ENCODE measurements at places on chromosomes 5 and 9.

- DNase-seq = peak; percentile 19
Observed at GRCh38 chr5:168987543-168988300, 313.2 kb downstream of the SLIT3 start.

DNA sequence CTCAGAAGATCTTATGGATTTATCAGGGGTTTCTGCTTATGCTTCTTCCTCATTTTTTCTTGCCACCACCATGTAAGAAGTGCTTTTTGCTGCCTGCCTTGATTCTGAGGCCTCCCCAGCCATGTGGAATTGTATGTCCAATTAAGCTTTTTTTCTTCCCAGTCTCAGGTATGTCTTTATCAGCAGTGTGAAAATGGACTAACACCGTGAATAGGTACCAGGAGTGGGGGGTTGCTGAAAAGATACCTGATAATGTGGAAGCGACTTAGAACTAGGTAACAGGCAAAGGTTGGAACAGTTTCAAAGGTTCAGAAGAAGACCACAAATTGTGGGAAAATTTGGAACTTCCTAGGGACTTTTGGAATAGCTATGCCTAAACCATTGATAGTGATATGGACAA is 1222.5 kb upstream of the NUDT12 start:
- no peak for DNase-seq

- no peak for DNase-seq
Observed at GRCh38 chr5:73739650-73740049, 113.7 kb downstream of the ARHGEF28 start.

DNA sequence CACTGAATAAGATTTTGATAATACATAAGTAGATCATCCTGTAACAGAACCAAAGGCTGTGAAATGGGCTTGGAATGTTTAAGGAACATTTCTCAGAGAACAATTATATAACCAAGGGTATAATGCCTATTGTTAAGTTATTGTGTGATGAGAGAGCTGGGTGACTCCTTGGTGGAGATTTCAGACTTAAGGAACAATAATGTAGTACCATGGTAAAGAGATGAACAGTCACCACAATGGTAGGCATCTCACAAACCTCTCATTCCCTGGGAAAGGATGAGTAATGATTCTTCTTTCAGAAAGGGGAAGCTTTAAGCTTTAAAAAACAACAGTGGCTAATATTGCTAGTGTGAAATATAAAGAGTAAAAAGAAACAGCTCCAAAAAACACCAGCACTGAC is 147.4 kb downstream of the TRIM36 start:
- no peak for DNase-seq

DNA sequence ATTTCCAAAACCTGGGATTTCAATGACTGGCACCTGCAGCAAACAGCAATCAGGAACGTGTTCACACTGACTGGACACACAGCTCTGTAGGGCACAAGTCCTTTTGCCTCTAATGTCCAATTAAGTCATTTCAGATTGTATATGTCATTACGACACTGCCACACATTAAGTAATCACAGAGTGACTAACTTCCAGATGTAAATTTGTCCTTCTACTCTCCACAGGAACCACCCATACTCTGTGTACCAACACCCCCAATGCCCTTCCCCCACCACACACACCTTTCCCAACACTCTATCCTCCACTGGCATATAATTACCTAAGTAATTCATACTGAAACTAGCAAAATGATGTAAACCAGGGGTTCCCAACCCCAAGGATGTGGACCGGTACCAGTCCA is 30.5 kb downstream of the LARS1 start:
- no peak for DNase-seq

Data from CD4-positive, alpha-beta memory T cell (primary cell).